Suppressor macrophage treated with lipopolysaccharide for 1 hour (primary cell): ENCODE measurements at places on chromosomes 2 and 18.
A peak's percentile ranks its signal among the peaks of the same experiment; 100 is the strongest.

GRCh38 chr18:45248240-45248903, 366.9 kb upstream of the SLC14A2 start:
- peak; percentile 32 for DNase-seq

- no peak for DNase-seq
These were observed 144.7 kb upstream of the SMAD2 start for GRCh38 chr18:48074929-48075706.

GRCh38 chr2:195575879-195576401, 81.1 kb upstream of the SLC39A10 start:
- DNase-seq, result peak; percentile 99

GRCh38 chr2:112623913-112624777, 21.6 kb upstream of the SLC20A1 start:
- DNase-seq, result peak; percentile 78

- peak; percentile 98 for DNase-seq
These were observed 7.4 kb upstream of the NPC1 start for GRCh38 chr18:23593720-23594119.

DNA sequence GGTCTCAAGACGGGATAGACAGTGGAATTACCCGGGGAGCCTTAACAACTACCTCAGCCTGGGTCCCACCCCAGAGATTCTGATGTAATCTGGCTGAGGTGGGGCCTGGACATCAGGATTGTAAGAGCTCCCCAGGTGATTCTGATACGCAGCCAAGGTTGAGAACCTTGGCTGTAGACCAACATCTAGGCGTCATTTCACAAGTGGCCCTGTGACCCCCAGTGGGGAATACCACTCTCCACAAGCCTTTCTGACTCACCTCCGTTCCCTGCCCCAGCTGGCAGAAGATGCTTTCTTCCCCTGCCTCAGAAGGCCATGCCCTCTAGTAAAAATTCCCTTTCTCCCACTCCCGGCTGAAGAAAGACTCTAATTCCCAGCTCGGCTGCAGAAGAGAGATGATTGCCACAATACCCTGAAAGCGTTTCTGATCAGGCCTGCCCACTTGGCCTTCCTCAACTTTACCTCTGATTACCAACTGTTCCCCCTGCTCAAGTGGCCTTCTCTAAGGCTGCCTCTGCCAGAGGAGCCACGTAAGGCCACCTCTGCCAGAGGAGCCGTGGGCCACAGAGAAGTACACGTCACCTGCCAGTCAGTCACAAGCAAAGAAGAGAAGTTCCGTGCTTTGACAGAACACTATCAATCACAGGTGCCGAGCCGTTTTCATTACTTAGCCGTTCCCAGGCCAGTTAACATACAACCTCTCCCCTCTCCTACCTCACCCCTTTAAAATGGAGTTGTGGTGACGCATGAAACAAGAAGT, 116.8 kb upstream of the PKDCC start:
- no peak for DNase-seq

GRCh38 chr18:23935804-23936203, 78.8 kb upstream of the TTC39C start:
- no peak for DNase-seq

DNA sequence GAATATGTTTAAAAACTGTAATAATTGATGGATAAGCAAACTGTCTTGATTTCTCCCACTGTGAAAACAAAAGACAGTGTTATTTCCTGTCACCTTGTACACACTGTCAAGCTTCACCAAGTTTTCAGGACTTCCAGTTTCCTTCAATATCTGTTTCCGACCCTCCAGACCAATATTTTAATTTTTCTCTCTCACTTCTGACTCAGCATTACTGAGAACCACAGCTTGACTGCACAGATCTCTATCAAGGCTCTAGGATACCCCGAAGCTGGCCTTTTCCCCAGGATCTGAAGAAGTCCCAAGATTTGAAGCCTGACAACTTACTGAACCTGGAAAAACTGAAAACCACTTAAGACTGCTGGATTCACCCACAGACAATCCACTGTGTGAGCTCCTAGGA, 13.2 kb upstream of the SULT1C3 start:
- no peak for DNase-seq

GRCh38 chr2:164504253-164504652, 117.0 kb downstream of the GRB14 start:
- no peak for DNase-seq

- no peak for DNase-seq
These were observed 32.9 kb downstream of the ROCK2 start for GRCh38 chr2:11311543-11311942.

- no peak for DNase-seq
These were observed 112.1 kb upstream of the MGAT5 start for GRCh38 chr2:134141598-134142340.

DNA sequence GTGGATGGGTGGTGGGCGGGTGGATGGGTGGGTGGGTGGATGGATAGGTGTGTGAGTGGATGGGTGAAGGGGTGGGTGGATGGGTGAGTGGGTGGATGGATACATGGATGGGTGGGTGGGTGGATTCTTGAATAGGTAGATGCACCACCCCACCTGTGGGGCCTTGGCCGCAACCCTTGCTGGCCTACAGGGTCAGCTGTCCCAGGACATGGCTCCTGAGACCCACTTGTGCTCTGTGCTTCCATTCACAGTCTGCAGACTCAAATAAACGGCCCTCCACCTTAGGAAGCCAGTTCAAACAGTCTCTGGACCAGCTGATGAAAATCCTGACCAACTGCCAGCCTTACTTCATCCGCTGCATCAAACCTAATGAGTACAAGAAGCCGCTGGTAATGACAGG, 54.4 kb downstream of the MYO7B start:
- no peak for DNase-seq

- no peak for DNase-seq
These were observed 242.6 kb upstream of the FBXO11 start for GRCh38 chr2:48148841-48149430.

DNA sequence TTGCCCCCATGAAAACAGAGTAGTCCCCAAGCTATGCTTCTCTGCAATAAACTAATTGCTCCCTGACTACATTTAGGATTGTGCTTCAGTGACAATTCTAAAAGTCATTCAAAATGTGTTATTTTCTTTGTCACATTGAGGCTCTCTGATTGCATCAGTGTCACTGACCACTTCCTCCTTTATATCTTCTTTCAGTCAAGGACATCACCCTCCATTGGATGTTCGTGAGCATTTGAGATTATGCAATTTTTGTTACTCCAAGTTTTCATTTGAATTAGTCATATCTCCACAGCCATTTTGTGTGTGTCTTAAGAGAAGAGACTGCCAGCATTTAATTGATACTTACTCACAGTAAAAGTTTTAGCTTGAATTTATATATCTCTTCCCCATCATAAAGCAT, 780.8 kb upstream of the GCFC2 start:
- peak; percentile 52 for DNase-seq

- no peak for DNase-seq
These were observed 24.4 kb downstream of the MRPL33 start for GRCh38 chr2:27795868-27796277.
